ENCODE measurements at places on chromosomes 2 and 18.

- no peak for DNase-seq
Observed at GRCh38 chr2:24334245-24334633, 26.1 kb downstream of the ITSN2 start.

DNA sequence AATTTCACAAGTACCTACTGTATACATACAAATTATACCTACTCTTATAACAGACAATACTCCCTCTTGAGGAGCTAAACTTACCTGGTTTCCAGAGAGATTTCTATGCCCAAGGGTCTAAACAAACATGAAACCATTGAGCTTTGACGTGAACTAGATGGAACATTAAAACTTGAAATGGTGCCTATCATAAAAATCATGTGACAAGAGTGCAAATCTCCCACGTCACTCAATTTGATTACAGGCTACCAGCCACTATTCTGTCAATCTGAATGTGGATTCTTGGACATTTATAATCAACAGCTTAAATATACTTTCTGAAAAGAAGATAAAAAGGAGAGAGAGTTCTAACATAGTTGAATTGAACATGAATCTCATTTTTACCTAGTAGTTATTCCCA is 297.1 kb upstream of the SESTD1 start:
- DNase-seq: no peak

GRCh38 chr2:20999906-21000645 is 43.8 kb downstream of the APOB start:
- no peak for DNase-seq

DNA sequence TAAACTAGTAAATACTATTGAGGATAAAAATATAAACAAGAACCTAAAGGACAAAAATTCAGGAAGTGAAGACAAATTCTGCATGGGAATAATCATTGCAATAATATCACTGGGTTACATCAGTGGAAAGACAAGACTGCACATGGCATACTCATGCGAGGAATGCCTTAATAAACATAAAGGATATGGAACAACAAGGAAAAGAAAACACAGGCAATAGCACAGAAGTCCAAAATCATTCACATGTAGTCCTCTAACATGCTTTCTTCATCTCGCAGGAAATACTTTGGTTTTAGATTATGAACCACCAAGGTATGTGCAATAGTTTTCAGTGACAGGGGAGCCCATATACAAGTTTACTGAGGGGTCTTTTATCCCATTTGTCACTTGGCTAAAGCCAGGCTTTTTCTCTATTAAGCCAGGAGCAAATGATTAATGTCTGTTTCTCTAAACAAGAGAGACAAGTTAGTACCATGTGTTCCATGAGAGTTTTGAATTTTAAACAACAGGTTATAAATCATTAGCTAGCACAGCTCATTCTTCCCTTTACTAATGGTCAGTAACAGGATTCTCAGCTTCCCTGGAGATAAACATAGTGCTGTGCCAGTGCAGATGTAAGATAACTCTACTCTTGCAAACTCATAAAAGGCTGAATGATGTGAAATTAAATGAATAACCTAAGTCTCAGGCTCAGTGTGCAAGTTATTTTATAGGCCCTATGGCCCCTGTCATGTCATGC is 353.6 kb upstream of the FSIP2 start:
- DNase-seq: no peak

GRCh38 chr2:143261986-143262385 is 132.8 kb downstream of the ARHGAP15 start:
- DNase-seq: no peak

DNA sequence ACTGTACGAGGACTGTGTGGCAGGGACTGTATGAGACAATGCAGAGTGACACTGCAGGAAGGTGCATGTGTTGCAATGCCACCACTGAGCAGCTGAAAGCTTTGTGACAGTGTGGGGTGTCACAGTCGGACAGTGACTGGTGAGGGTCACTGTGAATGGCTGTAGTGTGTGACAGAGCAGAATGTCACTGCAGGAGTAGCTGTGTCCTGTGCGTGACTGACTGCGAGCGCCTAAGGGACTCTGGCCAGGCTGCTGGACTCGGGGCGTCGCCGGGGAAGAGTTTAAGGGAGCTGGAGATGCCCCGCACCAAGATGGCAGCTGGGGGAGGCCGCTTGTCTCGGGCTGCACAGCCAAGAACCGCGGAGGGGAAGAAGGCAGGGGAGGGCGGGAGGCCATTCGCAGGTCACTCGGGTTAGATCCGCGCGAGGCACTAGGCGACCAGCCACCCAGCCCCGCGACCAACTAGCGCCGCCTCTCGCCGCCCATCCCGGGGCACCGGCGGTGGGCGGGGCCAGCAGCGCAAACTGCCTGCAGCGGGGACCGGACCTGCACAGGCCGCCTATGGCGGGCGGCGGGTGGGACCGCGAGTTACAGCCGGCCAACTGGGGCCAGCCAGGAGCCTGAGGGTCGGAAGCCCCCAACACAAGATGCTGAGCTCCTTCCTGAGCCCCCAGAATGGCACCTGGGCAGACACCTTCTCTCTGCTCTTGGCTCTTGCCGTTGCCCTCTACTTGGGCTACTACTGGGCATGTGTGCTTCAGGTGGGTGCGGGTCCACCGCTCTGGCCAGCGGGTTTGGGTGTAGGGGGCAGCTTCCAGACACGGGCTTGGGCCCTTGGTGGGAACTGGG is at the start of gene ABHD1:
ABHD1 (plus strand) TSS at position 514 of the 849 bp plus-strand sequence; CDS start at position 648, 134 bp downstream.
- peak; percentile 41 for DNase-seq

GRCh38 chr2:239831001-239831731 is 194.0 kb downstream of the NDUFA10 start:
- no peak for DNase-seq

GRCh38 chr18:47944972-47945852 is 14.8 kb upstream of the SMAD2 start:
- no peak for DNase-seq

GRCh38 chr2:65388596-65389390 is 43.6 kb downstream of the SPRED2 start:
- DNase-seq: no peak

- no peak for DNase-seq
Observed at GRCh38 chr2:188963741-188964140, 10.4 kb upstream of the COL3A1 start.

DNA sequence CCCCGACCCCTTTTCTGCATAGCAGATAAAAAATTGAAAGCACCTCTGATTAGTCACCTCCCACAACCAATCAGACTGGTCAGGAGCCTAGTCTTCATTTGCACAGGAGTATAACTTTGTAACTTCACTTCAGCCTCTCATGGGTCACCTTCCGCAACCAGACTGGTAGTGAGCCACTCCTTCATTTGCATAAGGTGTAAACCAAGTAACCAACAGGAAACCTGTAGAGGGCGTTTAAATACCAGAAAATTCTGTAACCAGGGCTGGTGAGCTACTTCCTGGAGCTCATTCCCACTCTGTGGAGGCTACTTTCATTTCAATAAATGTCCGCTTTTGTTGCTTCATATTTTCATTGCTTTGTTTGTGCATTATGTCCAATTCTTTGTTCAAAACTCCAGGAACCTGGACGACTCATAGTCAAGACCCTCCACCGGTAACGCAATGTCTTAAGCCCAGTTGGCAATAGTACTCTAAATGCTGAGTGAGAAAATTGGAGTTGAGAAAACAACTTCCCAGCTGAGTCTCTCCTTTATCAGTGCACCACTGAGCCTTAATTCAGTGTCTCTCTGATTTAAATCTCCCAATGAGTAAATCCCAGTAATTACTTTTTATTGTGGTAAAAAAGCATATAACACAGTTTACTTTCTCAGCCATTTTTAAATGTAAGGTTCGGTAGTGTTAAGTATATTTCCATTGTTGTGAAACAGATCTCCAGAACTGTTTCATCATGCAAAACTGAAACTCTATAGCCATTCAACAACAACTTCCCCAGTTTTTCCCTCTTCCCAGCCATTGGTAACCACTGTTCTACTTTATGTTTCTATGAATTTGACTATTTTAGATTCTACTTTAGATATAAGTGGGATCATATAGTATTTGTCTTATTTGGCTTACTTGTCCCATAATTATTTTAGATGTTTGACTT is 392.7 kb upstream of the SLC8A1 start:
- no peak for DNase-seq

- DNase-seq: no peak
Observed at GRCh38 chr2:107276034-107276433, 390.1 kb upstream of the ST6GAL2 start.

DNA sequence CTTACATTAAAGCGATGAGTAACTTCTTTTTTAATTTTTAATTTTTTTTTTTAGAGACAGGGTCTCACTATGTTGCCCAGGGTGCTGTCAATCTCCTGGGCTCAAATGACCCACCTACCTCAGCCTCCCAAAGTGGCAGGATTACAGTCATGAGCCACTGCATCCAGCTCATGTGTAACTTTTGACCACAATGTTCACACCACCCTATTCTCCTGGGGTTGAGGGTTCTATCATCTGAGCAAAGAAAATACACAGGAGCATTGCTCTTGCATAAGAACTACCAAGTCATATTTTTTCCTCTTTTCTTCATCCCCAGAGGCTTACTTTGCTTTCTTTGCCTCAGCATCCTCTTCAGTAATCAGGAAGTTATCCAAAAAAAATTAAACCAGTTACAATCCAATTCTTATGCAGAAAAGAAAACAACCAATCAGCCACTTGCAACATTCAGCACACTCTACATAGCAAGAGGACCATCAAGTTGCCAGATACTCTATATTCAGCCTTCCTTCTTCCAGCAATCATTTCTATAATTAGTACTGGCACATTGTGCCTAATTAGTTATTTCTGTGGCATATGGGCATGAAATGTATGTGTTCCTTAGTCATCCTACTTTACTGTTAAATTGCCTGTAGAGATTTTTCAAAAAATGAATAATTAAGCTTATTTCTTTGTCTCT is 345.6 kb downstream of the AKAIN1 start:
- no peak for DNase-seq

DNA sequence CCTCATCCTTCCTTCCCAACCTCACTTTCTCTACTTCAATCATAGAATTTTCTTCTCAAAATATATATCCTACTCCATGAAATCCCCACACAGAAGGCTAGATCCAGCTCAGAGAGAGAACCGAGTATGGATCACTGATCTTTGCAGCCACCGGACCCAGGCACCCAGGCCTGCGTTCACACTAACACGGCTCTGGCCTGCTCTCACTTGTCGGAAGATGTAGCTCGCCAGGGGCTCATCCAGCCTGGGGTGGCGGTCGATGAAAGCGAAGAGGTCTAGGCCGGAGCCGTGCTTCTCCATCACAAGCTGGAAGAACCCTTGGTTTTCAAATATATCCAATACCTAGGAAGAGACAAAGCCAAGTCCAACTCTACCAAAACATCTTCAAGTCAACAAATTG is 12.7 kb upstream of the MTERF4 start:
- no peak for DNase-seq

DNA sequence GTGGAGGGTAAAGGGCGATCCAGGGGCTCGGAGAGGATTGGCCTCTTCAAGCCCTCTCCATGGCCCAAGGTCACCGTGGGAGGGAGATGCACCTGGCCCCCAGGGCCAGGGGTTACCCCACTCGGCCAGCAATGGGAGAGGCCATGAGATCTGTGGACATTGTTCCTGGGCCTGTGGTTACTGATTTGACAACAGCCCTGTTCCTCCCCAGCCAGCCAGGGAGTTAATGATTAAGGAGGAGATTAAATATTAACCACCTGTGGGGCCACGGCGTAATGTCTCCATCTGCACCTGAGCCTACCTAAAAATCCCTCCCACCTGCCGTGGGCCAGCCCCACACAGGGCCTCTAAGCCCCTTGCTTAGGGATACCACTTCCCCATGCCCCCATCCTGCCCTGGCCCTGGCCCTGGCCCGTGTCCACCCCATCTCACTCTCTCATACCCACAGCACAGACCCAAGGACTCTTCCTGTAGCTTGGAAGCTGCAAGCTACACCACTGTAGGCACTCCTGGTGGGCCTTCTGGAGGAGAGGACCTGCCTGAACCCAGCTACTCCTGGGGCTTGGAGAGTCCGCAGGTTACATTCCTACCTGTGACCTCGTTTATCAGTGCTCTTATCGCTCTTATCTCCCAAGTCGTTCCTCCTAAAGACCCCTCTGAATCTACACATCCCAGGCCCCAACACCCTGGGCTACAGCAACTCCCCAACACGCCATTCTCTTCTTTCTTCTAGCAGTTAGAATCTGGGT is 32.1 kb downstream of the ZFP36L2 start:
- DNase-seq: no peak

GRCh38 chr2:159936471-159936870 is 125.9 kb downstream of the PLA2R1 start:
- DNase-seq: no peak

- DNase-seq: no peak
Observed at GRCh38 chr2:186496401-186496800, 10.3 kb downstream of the ZC3H15 start.

DNA sequence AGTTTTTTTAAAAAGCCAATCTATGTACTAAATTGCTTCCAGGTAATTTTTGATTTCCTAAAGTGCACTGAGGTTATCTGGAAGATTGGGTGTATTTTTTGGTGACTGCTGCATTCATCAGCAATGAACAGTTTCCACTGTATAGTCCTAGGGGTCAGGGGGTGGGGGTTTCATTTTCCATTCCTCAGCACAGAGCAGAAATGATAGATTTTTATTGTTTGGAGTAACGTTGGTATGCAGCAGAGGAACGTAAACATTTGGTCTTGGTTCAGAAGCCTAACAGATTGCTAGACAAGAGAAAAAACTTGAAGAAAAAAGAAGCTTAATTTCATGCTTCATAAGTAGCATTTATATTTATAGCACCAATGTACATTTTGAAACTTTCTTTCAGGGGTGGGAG is 54.9 kb downstream of the ZCCHC2 start:
- DNase-seq: no peak

DNA sequence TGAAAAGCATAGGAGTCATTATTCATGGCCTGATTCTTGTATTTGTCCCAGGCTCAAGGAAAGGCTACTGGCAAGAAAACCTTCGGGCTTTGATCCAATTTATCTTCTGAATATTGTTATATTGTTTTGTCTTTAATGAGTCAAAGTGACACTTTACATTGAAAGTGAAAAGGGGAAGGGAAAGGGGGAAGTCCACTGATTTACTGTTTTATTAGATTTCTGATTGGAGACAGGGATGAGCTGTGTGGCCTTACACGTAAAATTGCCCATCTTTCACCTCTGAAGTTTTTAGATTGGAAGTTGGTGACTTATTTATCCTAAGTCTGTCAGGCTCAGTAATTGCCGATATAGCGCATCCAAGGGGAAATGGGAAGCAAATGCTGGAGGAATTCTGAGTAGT is 843.8 kb upstream of the LRRTM1 start:
- no peak for DNase-seq

DNA sequence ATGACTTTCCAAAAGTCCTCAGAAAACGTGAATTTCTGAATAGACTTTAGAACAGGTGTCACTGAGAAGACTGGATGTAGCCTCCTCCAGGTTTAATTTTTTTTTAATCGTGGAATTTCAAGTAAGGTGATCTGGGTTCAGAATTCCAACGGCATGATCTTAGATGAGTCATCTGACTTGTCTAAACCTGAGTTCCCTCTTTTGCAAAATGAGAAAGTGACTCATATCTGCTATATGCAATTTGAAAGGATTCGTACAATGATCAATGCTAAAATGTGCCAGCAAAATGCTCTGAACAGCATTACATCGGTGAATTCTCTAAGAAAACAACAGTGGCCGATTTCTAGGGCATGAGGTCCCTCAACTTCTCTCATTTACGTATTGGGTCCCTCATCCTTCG is 69.1 kb upstream of the ZNF516 start:
- DNase-seq: no peak
